Osteoblast (primary cell): ENCODE measurements at places on chromosomes 7 and 10.

DNA sequence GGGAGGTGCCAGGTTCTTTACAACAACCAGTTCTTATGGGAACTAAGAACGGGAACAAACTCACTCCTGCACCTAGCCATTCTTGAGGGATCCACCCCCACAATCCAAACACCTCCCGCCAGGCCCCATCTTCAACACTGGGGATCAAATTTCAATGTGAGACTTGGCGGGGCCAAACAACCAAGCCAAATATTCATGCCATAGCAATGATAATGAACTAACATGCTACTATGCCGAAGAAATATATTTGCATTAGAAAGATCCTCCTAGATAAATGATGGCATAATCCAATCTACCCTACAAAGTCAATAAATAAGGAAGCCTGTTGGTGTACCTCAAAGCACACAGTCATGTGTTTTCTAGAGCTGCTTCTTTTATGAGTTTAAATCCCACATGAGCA, 57.6 kb downstream of the CCDC71L start:
- no peak for DNase-seq

DNA sequence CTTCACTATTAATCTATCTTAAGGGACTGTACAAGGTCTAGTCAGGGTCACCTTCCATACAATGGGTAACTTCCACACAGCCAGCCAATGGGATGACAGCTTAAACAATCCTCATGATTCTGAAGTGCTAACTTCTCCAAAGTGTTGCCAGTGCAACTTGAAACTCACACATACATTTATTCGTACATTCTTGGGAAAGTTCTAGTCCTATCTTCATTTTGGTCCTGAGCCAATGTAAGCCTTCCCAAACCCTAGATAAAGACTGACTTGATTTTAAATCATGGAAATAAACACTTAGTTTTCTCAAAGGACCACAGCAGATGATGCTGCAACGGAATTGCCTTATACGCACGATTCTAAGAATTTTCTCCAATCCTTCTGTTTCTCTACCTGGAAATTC, 117.5 kb upstream of the COL1A2 start:
- no peak for DNase-seq

DNA sequence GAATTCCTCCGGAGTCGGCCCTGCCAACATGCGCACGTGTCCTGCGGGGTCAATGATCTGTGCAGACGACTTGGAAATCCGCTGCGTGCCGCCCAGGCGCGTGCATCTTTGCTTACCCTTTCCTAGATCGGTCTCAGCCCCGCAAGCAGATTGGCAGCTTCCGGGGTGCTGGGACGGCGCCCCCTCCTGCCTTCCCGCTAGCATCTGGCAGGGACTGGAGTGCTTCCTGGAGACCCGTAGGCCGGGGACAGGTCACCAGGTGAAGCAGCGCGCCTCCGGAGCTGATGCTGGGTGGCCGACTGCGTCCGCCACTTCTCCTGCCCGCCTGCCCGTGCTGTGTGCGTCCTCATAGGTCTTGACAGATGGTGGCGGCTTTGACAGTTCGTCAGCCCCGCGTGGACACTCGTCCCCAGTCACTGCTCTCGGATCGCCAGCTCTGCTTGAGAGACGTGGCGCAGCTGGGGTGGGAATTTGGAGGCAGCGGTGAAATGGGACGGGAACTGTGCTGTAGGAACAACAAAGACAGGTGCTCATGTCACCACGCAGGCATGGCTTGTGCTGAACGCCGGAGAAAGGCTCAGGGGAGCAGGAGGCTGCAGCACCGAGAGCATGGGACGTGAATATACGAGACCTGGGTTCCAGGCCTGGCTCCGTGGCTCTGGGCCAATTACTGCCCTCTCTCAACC, 21.9 kb upstream of the KCNK18 start:
- DNase-seq: no peak

DNA sequence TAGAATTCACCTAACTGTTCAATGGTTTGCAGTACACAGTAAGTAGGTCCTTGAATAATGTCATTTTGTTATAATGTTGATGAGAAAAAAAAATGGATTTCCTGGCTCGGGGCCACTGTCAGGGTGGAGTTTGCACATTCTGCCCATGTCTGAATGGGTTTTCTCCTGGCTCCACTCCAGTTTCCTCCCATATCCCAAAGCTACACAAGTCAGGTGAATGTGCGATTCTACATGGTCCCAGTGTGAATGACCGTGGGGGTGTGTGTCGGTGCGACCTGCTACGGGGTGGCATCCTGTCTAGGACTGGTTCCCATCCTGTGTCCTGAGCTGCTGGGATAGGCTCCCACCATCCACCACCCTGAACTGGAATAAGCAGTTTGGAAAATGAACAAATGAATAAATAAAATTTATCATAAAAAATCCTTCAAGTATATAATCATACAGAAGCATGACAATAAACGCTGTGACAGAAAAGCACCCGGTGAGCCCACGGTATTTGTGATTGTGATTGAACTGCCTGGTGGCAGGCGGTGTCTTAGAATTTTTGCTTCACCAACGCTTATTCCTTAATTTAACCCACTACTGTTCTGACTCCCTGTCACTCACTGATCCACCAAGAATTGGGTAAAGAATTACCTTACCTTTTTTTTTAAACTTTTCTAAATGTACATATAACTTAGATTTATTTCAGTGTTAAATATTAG, 114.1 kb downstream of the ICA1 start:
- DNase-seq: no peak

DNA sequence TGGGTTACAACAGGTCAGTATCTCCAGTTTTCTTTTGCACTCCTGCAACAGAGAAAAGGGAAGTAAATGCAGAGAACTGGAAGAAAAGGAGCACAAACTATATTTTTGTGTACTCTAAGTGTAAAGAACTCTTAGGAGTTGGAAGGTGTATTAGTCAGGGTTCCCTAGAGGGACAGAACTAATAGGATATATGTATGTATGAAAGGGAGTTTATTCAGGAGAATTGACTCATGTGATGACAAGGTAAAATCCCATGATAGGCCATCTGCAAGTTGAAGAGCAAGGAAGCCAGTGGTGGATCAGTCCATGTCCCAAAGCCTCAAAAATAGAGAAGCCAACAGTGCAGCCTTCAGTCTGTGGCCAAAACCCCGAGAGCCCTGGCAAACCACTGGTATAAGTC, 22.6 kb upstream of the RAB18 start:
- DNase-seq: no peak
